GM23338 (cell line): ENCODE measurements at places on chromosomes 11 and 22.

DNA sequence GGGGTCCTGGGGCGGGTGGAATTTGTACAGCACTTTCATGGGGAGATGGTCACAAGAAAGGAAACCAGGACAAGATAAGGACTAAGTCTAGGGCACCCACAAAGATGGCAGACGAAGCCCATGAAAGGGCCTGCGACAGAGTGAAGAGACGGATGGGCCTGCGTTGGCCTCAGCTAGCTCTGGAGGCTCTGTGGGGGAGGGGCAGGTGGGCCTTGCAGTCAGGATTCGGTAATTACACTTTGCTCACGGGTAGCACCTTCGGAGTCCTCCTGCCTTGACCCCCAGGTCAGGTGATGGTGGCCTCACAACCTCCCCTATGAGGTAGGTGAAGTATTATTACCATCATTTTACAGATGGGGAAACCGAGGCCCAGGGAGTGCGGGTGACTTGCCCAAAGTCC, 7.1 kb downstream of the LRRC10B start:
- peak; percentile 75 for DNase-seq

DNA sequence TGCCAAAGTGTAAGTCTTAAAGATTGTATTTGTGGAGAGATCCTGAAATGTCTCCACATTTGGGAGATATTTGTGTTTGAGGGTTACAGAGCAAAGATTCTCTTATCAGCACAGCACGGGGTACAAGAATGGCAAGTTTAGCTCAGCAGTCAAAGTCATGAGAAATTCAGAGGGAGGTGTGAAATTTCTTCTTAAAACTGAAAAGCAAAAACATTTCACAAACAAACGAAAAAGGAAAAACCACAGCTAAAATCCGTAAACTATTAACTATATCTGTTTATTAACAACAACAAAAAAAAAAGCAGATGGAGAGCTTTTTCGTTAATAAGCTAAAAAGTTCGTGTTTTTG, 40.9 kb upstream of the ETS1 start:
- DNase-seq = no peak

DNA sequence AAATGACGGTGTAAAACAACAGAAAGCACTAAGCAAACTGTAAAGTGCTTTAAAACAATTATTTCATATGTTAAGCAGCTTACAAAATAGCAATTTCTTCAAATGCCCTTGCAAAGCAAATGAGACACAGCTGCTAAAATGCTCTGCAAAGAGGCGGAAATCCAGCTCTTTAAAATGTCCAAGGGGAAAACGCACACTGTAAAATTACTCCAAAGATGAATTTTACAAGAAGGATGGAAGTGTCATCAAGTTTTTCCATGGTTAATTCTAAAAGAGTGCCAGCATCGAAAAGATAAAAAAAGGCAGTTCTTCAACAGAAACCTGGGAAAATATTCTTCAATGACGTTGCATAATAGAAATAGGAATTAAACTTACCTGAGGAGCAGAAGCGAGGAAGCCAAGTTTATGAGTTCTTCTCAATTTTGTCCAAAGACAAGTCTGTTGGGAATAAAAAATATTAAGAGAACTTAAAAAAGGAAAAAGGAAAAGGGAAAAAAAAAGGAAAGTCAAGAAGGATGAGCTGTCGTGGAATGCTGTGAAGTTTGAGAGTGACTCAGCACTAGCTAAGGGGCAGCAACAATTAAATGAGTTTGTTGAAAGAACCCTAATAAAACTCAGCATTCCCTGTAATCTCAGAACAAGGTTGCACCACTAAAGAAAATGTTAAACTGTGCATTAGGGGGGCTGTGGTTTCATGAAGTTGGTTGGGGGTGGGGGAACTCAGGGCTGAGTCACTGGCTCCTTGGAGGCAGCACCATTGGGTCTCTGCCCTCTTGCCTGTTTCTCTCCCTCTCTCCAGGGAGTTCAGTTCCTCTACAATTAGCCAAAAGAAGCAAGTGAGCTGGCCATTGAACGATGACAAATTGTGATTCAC, 64.2 kb upstream of the BLID start:
- DNase-seq = no peak

- no peak for DNase-seq
Measured at GRCh38 chr22:20273758-20274181, 5.7 kb upstream of the RTN4R start.

DNA sequence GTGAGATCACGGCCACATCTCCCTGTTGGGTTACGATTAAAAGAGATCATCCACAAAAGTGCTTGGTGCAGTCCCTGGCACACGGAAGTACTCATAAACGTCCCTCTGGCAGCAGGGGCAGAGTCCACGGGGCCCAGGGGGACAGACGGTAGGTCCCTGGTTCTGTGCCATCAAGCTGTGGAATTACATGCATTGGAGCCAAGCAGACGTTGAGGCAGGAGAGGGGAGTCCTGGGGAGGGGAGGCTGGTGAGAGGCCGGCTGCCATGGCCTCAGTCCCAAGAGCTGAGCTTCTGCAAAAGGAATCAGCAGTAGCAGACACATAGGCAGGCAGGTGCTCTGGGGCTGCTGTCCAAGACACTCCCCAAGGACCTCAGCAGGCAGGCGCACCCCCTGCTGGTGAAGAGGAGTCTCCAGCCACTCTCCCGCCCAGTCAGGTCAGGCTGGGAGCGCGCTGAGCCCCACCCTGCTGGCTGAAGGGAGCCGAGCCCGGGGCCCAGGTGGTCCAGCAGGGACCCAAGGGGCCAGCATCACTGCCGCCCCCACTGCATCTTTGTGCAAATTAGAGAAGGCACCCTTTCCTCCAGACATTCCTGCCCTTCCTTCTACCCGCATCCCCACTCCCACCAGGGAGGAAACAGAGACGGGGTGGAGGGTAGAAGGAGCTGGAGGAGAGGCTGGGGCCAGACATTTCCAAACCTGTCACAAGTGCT, 7.6 kb upstream of the KCTD17 start:
- DNase-seq = peak; percentile 68

DNA sequence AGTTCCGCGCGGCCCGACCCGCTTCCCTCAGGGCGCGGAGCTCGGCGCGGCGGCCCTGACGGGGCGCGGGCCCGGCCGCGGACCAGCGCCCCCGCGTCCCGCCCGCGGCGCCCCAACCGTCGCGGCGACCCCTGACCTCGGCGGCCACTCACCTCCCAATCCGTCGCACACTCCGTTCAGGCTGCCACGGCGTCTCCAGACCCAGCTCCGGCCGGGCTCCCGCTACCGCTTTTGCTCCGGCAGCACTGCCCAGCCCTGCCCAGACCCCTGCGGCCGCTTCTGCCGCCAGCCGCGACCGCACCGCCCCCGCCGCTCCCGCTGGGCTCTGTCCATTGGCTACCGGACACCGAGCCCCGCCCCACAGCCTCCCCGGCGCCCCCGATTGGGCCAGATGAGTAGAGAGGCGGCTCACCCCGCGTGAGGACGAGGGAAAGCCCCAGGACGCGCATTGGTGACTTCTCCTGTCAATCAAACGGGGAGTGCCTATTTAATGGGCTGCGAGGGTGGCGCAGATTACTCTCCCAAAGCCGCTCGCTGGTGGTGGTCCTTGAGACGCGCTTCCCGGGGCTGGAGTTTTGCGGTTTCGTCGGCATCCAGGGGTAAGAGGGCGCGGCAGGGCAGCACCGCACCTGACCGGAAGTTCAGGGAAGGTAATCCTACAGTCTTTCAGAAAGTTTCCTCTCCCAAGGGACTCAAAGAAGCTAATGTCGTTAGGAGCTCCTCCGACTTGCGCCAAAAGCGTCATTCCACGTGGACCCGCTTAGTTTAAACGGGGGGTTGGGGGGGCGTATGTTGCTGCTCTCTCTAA, at the start of gene PACSIN2:
Gene PACSIN2, minus strand, starts transcription at position 281 of the 808 bp plus-strand sequence. CDS start 103,069 bp downstream, outside the sequence.
- peak; percentile 99 for DNase-seq

GRCh38 chr11:11793073-11793472, 48.7 kb upstream of the USP47 start:
- no peak for DNase-seq
